ENCODE measurements at places on chromosomes 5 and 9.
A peak's percentile ranks its signal among the peaks of the same experiment; 100 is the strongest.

GRCh38 chr5:139461698-139462097 lies 845 bp downstream of the ECSCR start:
- no peaks in the 10 kb centered on the region for H3K36me3 ChIP-seq
- no peak overlapping the region for H3K27ac ChIP-seq
- no peak overlapping the region for H3K4me3 ChIP-seq
- no peaks in the 10 kb centered on the region for H3K27me3 ChIP-seq

DNA sequence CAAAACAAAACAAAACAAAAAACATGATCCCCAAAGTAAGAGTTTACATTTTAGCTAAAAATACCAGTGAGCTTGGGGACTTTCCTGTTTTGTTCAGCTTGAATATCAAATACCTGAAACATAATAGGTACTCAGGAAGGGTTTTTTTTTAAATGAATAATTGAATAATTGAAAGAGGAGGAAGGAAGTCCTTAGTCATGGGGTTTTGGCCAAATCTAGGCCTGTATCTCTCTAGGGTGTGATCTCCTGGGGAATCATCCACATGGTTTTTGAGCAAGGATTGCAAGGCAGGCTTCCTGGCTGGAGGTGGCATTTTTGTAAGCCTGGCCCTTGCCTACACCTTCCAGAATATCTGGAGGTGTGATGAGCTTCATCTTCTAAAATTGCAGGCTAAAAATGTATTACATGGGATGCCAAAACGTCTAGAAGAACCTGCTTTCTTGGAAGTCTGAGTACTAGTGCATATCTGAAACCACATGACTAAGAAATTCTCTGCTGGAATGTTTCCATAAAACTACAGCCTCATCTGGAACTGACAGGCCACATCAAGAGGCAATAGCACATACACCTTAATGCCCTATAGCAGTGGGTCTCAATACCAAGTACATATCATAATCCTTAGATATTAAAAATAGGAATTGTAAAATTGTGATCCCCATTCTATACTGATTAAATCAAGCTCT lies 10.4 kb downstream of the C9 start:
- no peak overlapping the region for H3K27ac ChIP-seq
- no peaks in the 10 kb centered on the region for H3K27me3 ChIP-seq
- H3K36me3 ChIP-seq, result no peaks in the 10 kb centered on the region
- DNase-seq, result no peak

GRCh38 chr5:34003941-34004340 lies 3.9 kb downstream of the AMACR start:
- H3K36me3 ChIP-seq, result peaks cover 33% of the 10 kb centered on the region
- H3K27me3 ChIP-seq, result no peaks in the 10 kb centered on the region
- no peak overlapping the region for H3K4me3 ChIP-seq
- H3K27ac ChIP-seq, result no peak overlapping the region
- DNase-seq, result no peak

GRCh38 chr5:177973066-177973635 lies 22.9 kb downstream of the PROP1 start:
- H3K4me1 ChIP-seq, result no peaks in the 10 kb centered on the region
- no peak overlapping the region for H3K4me3 ChIP-seq
- peaks cover 14% of the 10 kb centered on the region for H3K27me3 ChIP-seq
- no peak overlapping the region for H3K27ac ChIP-seq

DNA sequence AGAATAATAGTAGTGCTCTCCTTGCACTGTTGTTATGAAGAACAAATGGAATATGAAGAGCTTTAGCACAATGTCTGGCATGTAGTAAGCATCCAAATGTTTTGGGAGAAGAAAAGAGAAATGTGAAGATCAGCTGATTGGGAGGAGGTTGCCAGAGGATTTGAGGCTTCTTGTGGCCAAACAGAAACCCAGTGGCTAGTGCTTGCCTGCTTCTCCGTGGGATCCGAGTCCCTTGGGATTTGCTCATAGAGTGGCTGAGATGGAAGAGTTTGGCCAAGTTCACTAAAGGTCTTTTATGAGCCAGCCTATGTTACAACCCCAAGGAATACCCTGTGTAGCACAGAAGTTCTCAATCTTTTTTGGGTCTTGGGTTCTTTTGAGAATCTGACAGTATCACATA lies 86.0 kb downstream of the ANGPTL2 start:
- no peak overlapping the region for H3K27ac ChIP-seq
- no peaks in the 10 kb centered on the region for H3K4me1 ChIP-seq
- no peak for DNase-seq
- H3K27me3 ChIP-seq, result no peaks in the 10 kb centered on the region
- no peak overlapping the region for H3K4me3 ChIP-seq

GRCh38 chr9:4740388-4740637 lies 689 bp downstream of the AK3 start:
- no peak for DNase-seq
- H3K36me3 ChIP-seq, result peaks cover 12% of the 10 kb centered on the region
- peak overlapping the region; percentile 91 for H3K27ac ChIP-seq
- no peaks in the 10 kb centered on the region for H3K27me3 ChIP-seq
- H3K4me3 ChIP-seq, result peak overlapping the region; percentile 90

DNA sequence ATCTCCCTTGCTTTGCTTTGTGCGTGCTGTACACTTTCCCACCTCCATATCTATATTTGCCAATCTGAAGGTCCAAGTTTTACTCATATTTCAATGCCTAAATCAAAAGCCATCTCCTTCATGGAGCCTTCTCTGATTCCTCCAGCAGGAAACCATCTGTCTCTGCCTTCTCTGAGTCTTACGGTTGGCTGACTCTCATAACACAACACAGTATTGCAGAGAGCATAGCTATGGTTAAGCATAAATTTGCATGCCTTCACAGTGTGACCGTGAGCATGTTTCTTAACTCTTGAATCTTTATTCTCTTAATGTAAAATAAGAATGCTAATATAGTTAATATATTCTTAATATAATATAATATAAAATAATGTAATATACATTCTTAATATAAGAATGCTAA lies 136.8 kb upstream of the PPP2R2B start:
- no peaks in the 10 kb centered on the region for H3K4me1 ChIP-seq
- DNase-seq, result no peak
- H3K36me3 ChIP-seq, result no peaks in the 10 kb centered on the region
- H3K27ac ChIP-seq, result no peak overlapping the region

DNA sequence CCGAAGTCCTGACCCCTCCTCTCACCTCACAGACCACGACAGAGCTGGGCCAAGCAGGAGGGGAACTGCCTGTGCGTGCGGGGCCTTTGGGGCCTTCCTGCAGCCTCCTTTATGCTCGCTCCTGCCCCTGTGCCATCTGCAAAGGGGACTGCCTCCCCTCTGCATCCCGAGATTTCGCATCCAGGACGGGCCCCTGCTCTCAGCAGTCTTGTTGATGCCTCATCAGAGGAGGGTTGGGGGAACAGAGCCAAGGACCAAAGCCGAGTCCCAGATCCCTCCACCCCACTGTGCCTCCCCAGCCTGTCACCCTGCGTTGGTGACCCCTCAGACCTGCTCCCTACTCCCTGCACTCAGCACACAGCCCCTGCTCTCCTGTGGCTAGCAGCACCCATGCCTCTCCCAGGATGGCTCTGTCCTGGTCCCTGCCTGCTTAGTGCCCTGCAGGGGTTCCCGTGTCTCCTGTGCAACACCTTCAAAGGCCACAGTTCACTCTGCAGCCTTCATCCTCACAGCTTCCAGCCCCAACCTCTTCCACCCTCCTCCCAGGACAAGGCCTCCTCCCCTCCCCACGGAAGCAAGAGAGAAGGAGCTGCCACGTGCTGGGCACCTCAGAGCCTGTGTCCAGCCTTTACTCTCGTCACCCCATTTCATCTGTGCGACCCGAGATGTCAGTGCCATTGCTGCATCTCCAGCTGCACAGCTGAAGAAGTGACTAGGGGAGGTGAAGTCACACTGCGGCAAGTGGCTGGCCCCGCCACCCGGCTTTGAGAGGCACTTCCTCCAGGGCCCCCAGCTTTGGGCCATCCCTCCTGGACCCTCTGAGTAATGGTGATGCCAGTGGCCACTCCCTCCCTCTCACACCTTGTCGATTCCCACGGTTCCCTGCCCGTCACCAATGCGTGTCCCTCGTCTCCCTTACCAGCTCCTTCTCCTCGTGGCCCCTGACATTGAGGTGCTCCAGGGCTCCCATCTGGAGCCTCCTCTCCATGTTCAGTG lies 62.6 kb upstream of the LRRTM2 start:
- H3K27me3 ChIP-seq, result no peaks in the 10 kb centered on the region
- peaks cover 74% of the 10 kb centered on the region for H3K36me3 ChIP-seq
- H3K4me3 ChIP-seq, result no peak overlapping the region
- no peaks in the 10 kb centered on the region for H3K4me1 ChIP-seq
- DNase-seq, result no peak
- peak overlapping the region; percentile 68 for H3K27ac ChIP-seq

- no peaks in the 10 kb centered on the region for H3K27me3 ChIP-seq
- no peak overlapping the region for H3K4me3 ChIP-seq
- no peak overlapping the region for H3K27ac ChIP-seq
- peaks cover 5% of the 10 kb centered on the region for H3K4me1 ChIP-seq
- no peaks in the 10 kb centered on the region for H3K36me3 ChIP-seq
- no peak for DNase-seq
Measured at GRCh38 chr5:142295960-142296860, 28.6 kb downstream of the SPRY4 start.

GRCh38 chr9:136481558-136481957 lies 1.3 kb downstream of the SEC16A start:
- H3K27ac ChIP-seq, result peak overlapping the region; percentile 100
- peak overlapping the region; percentile 98 for H3K4me3 ChIP-seq
- DNase-seq, result no peak
- H3K27me3 ChIP-seq, result no peaks in the 10 kb centered on the region

GRCh38 chr5:154756009-154756867 lies 1.1 kb downstream of the LARP1 start:
- peaks cover 45% of the 10 kb centered on the region for H3K4me1 ChIP-seq
- H3K27me3 ChIP-seq, result no peaks in the 10 kb centered on the region
- peak overlapping the region; percentile 86 for H3K27ac ChIP-seq
- H3K4me3 ChIP-seq, result peak overlapping the region; percentile 82
- peak; percentile 45 for DNase-seq

GRCh38 chr9:99785010-99785590 lies 36.6 kb upstream of the NR4A3 start:
- H3K4me3 ChIP-seq, result no peak overlapping the region
- H3K27me3 ChIP-seq, result peaks cover 48% of the 10 kb centered on the region
- H3K36me3 ChIP-seq, result no peaks in the 10 kb centered on the region
- no peak overlapping the region for H3K27ac ChIP-seq
- DNase-seq, result no peak

DNA sequence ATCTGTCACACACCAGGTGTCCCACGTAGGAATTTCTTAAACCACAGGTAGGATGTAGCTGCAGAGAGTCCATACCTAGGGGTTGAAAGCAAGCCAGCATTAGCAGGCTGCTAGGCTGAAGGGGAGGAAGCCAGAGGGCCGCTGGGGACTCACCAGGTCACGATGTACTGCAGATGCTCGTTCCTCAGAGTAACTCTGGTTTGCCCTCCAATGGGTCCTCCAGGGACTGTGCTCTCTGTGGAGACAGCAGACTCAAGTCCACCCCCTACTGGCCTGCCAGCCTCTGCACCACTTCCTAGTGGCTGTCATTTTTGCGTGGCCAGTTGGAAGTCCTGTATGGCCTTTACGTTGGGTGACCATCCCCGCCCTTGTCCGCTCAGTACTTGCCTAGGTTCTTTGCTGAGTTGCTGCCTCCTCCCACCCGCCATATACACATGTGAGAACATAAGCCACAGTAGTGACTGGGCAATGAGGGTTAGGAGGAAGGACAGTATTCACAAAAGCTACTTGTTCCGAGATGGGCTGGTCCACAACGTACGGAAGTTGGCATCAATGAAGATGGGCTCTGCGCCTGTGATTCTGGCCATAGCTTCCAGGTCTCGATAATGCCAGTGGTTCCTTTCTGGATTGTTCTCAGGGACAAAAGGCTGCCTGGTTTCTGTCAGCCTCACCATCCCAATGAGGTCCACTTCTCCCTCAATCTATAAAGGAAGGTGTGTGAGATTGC lies 4.1 kb downstream of the RPL7A start:
- H3K4me1 ChIP-seq, result peaks cover 2% of the 10 kb centered on the region
- no peak overlapping the region for H3K27ac ChIP-seq
- H3K27me3 ChIP-seq, result no peaks in the 10 kb centered on the region
- DNase-seq, result peak; percentile 65

DNA sequence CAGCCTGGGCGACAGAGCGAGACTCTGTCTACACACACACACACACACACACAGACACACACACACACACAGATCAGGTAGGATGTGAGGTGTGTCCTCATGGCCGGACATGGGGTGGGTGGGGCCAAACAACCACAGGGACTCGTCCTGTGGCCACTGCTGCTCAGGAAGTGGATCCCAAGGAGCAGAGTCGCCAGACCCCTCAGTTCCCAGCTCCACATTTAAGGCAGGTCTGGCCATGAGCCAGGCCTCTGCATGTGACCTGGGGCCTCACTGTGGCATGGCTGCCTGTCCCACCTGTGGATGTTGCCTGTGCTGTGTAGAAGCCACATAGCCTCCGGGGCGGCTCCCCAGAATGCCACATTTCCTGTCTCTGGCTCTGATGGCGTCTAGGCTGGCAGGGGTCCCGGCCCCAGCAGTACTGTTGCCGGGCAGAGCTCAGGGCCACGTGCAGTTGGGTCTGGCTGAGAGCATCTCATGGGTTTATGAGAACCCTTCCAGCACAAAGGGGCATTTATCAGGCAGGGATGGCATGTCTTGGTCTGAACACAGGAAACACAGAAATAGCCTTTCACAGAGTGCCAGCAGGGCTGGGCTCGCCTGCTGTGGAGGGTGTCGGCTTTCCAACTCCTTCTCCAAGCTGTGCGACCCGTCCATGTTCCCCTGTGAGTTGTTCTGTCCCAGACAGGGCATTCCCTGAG lies 9.9 kb upstream of the NINJ1 start:
- H3K4me1 ChIP-seq, result peaks cover 14% of the 10 kb centered on the region
- no peak overlapping the region for H3K27ac ChIP-seq
- peak; percentile 27 for DNase-seq
- H3K27me3 ChIP-seq, result no peaks in the 10 kb centered on the region
- H3K4me3 ChIP-seq, result no peak overlapping the region
- H3K36me3 ChIP-seq, result peaks cover 5% of the 10 kb centered on the region

DNA sequence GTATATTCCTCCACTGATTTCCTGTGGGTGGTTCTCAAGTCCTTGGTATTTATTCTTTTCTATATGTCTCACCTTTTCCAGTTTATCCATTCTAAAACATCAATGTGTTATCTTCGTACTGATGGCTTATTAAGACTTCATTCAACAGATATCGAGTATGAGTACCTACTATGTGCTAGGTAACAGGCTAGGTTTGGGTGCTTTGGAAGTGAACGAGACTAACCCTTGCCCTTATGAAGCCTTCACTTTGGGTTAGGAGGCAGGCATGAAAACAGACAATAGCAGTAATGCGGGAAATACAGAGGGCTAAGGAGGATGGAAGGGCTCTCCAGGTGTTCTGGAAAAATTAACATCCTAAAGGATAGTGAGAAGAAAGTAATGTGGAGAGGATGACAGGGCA lies 53.4 kb downstream of the AQP7 start:
- H3K27me3 ChIP-seq, result no peaks in the 10 kb centered on the region
- H3K36me3 ChIP-seq, result peaks cover 85% of the 10 kb centered on the region
- H3K27ac ChIP-seq, result no peak overlapping the region
- DNase-seq, result no peak

DNA sequence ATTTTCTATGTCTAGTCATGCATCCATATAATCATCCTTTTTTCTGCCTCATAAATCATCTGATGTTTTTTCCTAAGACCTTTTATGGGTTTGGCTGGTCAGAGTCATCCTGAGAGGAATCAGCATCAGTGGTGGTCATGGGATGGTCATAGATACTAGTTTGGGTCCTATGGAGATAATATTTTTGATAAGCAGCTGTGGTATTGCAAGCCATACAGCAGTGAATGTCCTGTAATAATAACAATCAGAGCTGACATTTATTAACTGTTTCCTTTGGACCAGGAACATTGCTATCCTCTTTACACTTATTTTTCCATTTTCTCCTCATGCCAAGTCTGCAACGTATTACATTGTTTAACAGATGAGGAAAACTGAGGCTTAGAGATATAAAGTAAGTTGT lies 83.1 kb downstream of the TEX10 start:
- DNase-seq, result no peak
- no peak overlapping the region for H3K27ac ChIP-seq
- H3K36me3 ChIP-seq, result peaks cover 53% of the 10 kb centered on the region
- H3K4me3 ChIP-seq, result no peak overlapping the region

Data from MCF 10A (cell line).